Activated naive CD4-positive, alpha-beta T cell treated with anti-CD3 and anti-CD28 coated beads, Interleukin-2, amount 50 U/mL, for 72 hours (primary cell): ENCODE measurements at places on chromosomes 1 and 21. TPM values are rescaled to one million over a fixed set of nuclear protein-coding genes. Genes with fewer than 3 reads are reported as not detected.

GRCh38 chr1:6580593-6581409 is 1.0 kb downstream of the ZBTB48 start:
- DNase-seq, result no peak

DNA sequence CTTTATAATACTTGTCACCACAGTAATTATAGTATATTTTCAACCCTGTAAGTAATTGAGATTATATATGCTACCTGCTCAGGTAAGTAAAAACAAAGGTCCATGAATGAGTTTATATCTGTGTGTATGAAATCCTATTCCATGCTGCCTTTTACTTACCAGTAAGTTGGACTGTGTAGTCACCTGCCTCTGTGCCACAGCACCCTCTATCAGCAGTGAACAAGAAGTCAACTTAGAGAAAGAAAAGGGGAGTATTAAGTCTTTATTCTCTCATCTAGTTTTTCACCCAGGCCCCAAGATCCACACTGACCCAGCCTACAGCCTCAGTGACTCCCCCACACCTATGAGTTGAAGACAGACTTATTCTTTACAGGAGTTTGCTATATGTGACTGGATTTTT is 36.9 kb upstream of the IFI16 start:
- DNase-seq, result no peak

DNA sequence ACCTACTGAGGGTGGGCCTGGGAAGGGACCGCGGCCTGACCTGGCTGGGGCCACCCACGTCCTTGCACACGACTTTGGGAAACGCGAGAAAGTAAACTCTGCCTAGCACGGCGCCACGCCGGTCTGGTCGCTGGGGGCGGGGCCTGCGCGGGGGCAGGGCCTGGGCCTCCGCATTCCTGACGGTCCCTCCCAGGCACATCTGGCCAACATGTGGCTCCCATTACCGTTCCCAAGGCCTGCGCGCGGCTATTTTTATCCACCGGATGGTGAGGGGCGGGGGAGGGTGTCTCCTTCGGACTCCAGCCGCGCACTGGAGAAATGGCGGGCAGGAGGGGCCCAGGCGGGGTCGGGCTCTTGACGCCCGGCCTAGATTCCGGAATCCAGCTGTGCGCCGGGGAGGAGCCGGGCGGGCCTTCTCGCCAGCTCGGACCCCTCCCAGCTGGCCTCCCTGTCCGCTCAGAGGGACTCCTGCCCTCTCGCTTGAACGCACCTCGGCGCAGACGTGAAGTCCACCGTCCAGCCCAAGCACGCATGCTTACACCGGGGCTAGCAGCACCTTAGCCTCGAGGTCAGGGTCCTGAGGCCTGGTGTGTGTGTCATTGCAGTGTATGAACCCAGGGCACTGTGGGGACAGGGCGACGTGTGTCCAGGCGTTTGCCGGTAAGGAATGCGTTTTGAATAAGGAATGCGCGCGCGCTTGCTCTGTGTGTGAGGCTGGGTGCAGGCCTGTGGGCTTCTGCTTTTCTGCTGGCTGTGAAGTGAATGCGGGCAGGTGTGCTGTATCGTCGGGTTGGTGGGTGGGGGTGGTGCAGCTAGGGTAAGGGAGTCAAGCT is 2.1 kb downstream of the EVA1B start:
- DNase-seq, result no peak

GRCh38 chr1:22983944-22984343 is 11.3 kb upstream of the LACTBL1 start:
- DNase-seq, result no peak

- no peak for DNase-seq
Measured at GRCh38 chr1:226609836-226610455, 61.4 kb downstream of the STUM start.

DNA sequence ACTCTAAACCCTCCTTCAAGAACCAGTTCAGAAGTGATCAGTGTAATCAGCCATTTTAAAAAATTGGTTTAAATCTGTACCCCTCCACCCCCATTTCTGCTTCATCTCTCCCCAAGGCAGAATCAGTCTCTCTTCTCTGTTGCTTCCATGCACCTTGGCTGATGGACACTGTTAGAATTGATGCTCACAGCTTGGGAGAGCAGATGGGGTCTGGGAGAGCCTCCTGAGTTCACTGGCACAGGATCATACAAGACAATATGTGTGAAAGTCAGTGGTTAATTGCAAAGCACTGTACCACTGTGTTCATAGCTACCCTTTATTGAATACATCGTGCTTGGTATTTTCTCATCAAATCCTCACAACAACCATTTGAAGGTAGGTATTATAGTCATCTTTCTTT is 140.9 kb downstream of the ROR1 start:
- no peak for DNase-seq

GRCh38 chr1:108327534-108328466 is 83.9 kb upstream of the NBPF4 start:
- no peak for DNase-seq

DNA sequence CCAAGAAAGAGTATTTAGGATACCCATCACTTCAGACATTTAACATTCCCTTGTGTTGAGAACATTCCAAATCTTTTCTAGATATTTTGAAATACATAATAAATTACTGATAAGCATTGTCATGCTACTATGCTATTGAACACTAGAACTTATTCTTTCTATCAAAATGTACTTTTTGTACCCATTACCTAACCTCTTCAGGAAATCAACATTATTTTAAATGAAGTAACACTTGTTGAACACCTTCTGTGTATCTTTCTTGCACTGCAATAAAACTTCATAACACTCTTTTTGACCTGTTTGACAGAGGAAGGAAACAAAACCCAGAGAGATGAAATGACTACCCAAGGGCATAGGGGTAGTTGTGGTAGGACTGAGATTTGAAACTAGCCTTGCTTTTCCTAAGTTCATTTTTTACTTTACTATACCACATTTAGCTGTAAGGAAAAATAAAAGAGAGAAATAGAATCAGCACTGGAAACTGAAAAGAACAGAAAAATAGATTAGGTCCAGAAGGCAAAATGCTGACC is 99.4 kb downstream of the UCHL5 start:
- no peak for DNase-seq

Gene IFI44
- total RNA-seq, result 13.0 TPM

Gene SERPINC1
- 0.27 TPM for total RNA-seq

Gene PRAMEF27
- not detected for total RNA-seq
